ENCODE measurements at places on chromosomes 1 and 21. TPM values are rescaled to one million over a fixed set of nuclear protein-coding genes. Genes with fewer than 3 reads are reported as not detected.

The GSTM2 gene
- total RNA-seq, result 2.5 TPM

The RPS6KA1 gene
- 28.1 TPM for total RNA-seq

The PSMA5 gene
- total RNA-seq, result 121 TPM

The DCST1 gene
- total RNA-seq, result not detected

The DNAH14 gene
- 66.8 TPM for total RNA-seq

The PLA2G2F gene
- total RNA-seq, result not detected

The ADORA3 gene
- not detected for total RNA-seq

The ENO1 gene
- total RNA-seq, result 1,003 TPM

The ZFYVE9 gene
- total RNA-seq, result 13.6 TPM

The FABP3 gene
- not detected for total RNA-seq

The TBX15 gene
- 0.17 TPM for total RNA-seq

DNA sequence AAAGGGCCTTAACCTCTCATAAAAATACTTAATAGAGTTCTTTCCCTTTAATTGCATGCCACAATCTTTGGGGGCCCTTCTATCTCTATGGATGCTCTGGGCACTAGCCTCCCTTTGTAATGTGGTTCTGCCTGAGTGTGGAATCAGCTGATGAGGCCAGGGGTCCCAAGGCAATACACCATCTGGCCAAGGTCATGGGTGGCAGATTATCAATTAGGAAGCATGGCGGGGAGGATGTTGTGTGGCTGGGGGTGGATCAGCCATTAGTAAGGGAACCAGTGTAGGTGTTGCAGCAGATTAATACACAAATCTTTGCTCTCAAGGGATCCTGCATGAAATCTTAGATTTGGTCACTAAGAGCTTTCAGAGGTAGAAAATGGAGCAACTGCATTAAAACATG, 35.3 kb downstream of the NHLH2 start:
- DNase-seq, result no peak

- DNase-seq, result no peak
Measured at GRCh38 chr1:155884982-155885381, 25.6 kb downstream of the SYT11 start.

GRCh38 chr1:151369621-151370048, 2.9 kb downstream of the SELENBP1 start:
- DNase-seq, result no peak

GRCh38 chr1:24558902-24559791, 3.3 kb downstream of the NCMAP start:
- DNase-seq, result peak; percentile 83

- no peak for DNase-seq
Measured at GRCh38 chr1:65531972-65532570, 111.6 kb downstream of the LEPR start.

GRCh38 chr1:31657972-31658510, 13.4 kb upstream of the PEF1 start:
- no peak for DNase-seq

- DNase-seq, result no peak
Measured at GRCh38 chr1:67834246-67834877, 1.1 kb upstream of the GNG12 start.

GRCh38 chr1:12153181-12153785, 13.5 kb upstream of the TNFRSF1B start:
- no peak for DNase-seq

- no peak for DNase-seq
Measured at GRCh38 chr1:12548973-12549459, 69.0 kb downstream of the DHRS3 start.

DNA sequence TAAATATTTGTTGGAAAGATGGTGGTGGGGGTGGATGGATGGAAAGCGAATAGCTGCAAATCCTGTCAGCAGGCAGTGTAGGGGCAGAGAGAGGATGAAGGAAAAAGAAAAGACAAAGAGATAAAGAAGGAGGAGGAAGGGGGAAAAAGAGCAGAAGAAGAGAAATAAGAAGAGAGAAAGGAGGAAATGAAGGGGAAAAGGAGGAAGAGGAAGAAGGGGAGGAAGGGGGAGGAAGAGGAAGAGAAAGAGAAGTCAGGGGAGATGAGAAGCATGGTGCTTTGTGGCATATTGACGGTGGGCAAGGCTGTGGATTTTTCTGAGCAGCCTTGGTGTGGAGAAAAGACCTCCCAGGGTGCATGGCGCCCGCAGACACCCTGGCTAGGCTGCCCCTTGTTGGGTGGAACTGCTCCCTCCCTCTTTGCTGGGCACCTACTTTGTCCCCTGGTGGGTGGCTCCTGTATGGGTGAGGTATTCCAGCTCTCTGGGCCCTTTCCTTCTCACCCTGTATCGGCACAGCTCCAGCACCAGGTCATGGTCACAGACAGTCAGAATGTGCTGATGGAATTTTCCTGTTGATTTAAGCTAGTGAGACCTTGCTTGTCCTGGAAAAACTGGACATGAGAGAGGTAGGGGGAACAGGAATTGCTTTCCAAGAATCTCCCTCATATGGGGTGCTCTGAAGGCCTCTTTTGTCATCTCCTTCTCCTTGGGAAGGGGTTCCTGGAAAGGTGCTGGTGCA, 45.7 kb upstream of the TLR5 start:
- DNase-seq, result no peak

GRCh38 chr1:213585959-213586586, 401.7 kb upstream of the PROX1 start:
- no peak for DNase-seq

DNA sequence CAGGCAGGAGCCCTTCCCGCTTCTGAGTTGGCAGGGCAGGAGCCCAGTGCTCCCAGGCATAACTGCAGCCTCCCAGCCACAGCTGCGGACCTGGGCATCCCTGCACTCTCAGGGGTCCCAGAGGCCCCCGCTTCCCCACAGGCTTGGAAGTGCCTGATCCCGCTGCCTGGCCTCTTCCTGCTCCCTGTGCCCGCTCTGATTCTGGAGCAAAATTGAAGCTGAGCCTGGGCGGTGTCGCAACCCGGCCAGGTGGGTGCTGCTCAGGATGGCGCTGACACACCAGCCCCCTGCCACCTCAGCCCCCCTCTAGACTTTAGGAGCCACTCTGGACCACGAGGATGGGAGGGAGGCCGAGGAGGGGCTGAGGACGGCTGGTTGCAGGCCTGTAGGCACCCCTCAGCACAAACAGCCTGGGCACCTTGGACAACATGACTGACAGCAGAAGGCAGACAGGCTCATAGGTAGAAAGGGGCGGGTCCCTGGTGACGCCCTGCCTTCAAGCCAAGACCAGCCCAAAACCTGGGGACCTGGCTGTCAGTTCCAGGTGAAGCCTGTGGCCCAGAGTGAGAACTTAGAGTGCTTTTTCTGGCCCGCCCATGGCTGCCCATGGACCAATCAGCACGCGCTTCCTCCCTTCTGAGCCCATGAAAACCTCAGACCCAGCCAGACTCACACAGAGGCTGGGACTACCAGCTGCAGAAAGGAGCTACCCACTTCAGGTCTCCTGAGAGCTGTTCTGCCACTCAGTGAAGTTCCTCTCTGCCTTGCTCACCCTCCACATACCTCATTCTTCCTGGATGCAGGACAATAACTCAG, 7.2 kb downstream of the HLCS start:
- DNase-seq, result no peak

- DNase-seq, result no peak
Measured at GRCh38 chr1:39250460-39251240, 46.2 kb downstream of the MACF1 start.

- no peak for DNase-seq
Measured at GRCh38 chr21:45977396-45977795, 4.2 kb upstream of the COL6A1 start.

GRCh38 chr1:38277646-38278045, 231.1 kb upstream of the POU3F1 start:
- no peak for DNase-seq

DNA sequence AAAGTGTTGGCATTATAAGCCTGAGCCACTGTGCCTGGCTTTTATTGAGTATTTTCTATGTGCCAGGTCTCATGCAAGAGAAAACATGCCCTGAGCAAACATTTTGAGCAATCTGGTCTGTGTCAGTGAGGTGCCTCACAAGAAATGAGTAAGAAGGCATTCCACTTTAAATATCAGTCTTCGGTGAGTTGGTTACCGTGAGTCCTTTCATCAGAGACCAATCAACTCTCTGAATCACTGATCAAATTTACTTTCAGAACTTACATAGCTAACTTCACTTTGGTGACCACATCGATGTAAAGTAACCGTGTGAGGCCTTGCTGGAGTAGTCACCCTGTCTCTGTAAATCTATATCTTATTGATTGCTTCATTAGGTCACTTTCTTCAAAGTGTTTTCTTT, 14.3 kb upstream of the DDX59 start:
- no peak for DNase-seq

DNA sequence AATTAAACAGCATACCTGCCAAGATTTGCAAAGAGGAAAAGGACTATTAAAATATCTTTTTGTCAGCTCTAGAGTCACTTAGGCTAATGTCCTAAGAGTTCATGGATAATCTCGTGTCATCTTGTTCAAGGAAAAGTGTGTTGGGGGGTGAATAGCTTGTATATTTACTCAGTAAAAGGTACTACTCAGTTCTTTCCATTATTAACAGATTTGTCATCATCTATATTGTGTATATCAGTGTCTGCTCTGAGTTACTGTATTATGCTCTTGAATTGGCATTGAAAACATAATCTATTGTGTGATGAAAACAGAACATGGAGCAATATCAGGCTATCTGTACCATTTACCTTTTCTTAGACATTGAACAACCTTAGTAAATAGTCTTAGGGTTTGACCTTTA, 41.9 kb downstream of the SMG7 start:
- no peak for DNase-seq

DNA sequence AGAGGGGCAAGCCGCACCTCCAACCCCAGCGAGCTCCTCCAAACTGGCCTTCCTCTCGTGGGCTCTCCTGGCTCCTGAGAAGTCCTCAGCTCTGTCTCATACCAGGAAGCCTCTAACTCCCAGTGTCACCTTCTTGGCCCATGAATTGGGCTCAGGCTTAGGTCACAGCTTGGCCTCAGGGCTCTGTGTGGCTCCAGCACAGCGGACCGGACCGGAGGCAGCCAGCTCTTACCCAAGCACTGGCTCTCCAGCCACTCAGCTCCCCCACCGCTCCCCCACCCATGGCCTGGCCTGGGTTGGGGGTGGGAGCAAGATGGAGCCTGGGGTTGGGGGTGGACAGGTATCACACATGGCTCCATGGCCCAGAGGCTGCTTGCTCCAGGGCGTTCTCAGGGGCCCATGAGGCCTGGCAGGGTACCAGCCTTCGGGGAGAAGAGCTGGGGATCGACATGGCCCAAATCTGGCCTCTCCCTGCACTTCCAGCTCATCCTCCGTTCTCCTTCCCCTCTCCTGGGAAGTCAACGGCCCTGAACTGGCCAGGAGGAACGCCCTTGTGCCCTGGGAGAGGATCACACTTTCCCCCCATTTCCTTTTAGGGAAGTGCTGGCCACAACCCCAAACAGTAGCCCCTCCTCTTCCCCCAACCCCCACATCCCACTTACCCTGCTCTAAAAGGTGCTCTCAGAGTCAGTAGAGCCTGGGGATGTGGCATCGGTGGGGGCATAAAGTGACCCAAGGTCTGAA, 97.5 kb downstream of the CASZ1 start:
- DNase-seq, result no peak

DNA sequence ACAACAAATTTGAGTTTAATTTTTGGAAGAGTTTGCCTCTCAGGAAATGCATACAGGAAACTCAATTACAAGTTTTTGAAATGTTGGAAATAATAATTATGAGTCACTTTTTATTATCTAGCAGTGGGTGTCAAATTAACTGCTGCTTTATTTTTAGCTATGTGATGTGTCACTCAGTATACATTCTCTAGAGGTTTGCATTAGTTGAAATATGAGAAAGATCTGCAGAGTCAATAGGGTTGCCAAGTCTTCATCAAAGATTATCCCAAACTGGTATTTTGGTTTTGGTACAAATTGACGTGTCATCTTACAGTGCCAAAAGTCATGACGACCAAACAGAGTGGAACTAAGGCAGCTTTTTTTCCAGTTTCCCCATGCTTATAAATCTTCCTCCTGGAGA, 54.3 kb upstream of the DIPK1A start:
- DNase-seq, result no peak

DNA sequence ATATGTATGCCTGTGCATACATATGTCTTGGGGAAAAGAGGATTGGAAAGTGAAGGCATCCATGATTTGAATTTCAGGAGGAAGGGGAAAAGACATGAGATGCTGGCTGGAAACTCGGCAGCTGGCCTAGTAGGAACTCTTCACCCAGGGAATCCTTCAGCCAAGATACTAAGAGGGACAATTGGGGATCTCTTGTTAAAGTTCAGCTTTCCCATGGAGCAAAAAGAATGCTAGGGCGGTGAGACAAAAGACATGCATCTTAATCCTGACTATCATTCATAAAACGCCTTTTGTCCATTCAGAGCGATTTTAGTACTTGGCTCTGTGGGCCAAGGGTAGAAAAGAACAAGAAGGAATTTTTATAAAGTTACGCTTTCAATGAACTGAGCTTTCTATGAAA, 20.5 kb downstream of the PDPN start:
- DNase-seq, result no peak

- DNase-seq, result no peak
Measured at GRCh38 chr1:74681001-74681400, 7.4 kb upstream of the ERICH3 start.

DNA sequence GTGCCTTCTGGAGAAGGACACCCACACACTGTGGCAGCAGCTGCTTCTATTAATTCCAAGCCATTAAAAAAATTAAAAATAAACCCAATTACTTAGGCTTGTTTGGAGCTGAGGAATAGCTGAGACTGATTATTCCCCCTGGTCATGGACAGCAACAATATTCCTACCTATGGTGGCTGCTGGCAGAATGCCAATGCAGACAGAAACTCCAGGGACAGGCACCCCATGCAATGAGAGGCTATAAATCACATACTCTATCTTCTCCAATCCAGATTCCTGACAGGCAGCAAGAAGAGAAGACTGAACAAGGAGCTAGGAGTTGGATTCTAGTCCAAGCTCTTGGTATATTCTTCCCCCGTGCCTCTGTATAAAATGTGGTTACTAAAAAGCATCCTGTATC, 275.4 kb upstream of the BEND5 start:
- no peak for DNase-seq

Measured in Calu3 (cell line).